MV-4-11 (cell line): ENCODE measurements at places on chromosomes 6 and 20.

GRCh38 chr6:151289399-151290007, 49.7 kb downstream of the AKAP12 start:
- DNase-seq = peak; percentile 94

GRCh38 chr6:143141442-143141841, 80.8 kb downstream of the AIG1 start:
- DNase-seq = no peak

GRCh38 chr6:116133453-116133852, 7.5 kb upstream of the COL10A1 start:
- no peak for DNase-seq

- no peak for DNase-seq
Measured at GRCh38 chr6:154448448-154449096, 61.9 kb downstream of the CNKSR3 start.

DNA sequence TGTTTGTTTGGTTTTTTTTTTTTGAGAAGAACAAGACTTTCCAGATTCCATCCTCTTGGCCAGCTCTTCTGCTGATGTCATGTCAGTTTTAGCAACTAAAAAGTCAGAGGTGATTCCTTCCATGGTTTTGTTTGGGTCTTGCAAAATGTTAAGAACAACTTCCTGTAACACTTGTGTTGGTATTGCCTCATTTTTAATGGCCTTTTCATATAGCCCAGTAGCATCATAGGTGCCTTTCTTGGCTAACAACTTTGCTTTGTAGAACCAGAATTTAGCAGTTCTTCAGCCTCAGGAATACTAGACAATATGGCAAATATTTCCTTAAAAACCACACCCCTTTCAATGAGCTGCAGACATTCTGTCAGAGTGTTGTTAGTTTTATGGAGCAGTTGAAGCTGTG, 99.5 kb upstream of the SIRPG start:
- peak; percentile 90 for DNase-seq
